Left ventricle myocardium inferior (tissue), 1 donor: ENCODE measurements at places on chromosomes 7 and 10.

- DNase-seq = no peak
Measured at GRCh38 chr10:62264702-62265436, 3.8 kb downstream of the RTKN2 start.

DNA sequence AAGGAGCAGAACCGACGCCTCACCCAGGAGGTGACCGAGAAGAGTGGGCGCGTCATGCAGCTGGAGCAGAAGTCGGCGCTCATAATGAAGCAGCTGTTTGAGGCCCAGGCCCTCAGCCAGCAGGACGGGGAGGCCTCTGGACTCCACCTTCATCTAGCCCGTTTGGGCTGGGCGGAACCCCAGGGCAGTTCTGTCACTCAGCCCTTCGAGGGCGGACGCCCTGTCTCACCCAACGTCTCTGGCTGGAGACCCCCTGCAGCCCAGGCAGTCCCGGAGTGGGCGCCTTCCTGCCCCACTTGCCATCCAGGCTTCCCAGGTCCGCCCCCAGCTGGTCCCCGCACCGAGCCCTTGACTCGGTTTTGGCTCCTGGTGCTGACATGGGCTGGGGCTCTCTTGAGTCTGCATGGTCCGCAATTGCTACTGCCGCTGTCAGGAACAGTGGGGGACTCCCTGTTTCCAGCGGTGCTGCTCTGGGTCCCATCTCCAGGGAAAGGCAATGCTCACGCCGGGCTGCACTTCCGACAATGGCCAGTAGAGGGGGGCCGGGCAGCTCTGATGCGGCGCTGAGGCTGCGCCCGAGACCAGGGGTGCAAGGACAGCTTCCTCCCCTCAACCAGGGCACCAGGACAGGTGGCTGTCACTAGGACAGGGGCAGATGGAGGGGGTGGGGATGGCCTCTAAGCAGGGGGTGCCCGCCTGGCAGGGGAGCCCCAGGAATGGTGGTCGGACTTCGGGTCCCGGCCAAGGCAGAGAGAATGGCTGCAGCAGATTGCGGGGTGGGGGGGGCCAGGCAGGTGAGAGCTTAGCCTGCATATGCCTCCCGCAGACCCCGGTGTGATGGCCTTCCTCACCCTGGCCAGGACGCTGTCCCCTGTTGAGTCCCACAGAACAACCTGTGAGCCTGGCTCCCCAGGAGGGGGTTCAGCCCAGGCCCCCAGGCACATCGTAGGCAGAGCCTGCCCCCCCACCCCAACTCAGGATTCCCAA is 71.2 kb upstream of the KCTD7 start:
- peak; percentile 73 for DNase-seq

DNA sequence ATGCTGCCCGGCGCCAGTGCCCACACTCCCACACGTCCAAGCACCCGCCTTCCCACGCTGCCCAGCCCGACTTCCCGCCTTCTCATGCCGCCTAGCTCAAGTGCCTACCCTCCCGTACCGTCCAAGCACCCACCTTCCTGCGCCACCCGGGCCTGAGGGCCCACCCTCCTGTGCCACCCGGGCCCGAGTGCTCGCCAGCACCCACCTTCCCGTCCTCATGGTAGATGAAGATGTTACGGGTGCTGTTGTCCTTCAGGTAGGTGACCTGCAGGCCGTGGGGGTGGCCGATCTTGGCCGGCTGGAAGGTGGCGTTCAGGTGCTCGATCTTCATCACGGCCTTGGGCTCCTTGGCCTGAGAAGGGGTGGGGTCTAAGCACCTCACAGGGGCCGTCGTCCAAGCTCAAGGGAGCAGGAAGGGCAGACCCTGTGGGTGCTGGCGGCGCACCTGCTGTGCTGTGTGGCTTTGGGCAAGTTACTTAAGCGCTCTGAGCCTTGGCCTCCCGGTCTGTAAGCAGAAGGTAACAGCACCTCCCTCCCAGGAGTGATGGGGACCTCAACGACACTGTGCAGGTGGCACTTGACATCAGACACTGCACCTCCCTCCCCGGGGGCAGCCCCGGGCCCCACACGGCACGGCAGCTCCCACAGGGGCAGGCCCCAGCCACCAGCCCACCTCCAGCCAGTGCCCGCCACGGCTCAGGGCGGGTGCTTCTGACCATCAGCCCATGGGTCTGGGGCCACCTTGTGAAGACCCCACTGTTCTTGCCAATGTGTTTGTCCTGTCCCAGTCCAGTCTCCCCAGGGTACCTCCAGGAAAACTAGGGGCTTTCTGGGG is 27.8 kb downstream of the GET4 start:
- DNase-seq = no peak

- no peak for DNase-seq
Measured at GRCh38 chr7:128197589-128197988, 43.5 kb upstream of the LEP start.

DNA sequence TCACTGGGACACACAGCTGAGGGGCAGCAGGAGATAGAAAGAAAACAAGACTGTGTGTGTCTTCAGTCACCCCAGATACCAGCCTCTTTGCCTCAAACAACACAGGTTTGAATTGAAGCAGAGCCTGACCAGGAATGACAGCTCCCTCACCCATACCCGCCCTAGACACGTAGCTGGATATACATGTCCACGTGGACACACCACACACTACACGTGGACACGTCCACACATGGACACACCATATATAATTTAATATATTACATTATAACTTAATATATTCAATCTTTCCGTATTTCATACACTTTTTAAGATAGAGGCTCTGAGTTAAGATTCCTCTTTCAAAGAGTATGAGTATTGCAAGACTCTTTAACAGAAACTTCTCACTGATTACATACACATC is 11.3 kb downstream of the GDF2 start:
- no peak for DNase-seq

- DNase-seq = no peak
Measured at GRCh38 chr10:93992400-93993030, 1.2 kb upstream of the PLCE1 start.

GRCh38 chr10:7438196-7438986 is 27.6 kb upstream of the SFMBT2 start:
- DNase-seq = no peak
